Spleen (tissue), 13 donors: ENCODE measurements at places on chromosomes 13 and 19.

DNA sequence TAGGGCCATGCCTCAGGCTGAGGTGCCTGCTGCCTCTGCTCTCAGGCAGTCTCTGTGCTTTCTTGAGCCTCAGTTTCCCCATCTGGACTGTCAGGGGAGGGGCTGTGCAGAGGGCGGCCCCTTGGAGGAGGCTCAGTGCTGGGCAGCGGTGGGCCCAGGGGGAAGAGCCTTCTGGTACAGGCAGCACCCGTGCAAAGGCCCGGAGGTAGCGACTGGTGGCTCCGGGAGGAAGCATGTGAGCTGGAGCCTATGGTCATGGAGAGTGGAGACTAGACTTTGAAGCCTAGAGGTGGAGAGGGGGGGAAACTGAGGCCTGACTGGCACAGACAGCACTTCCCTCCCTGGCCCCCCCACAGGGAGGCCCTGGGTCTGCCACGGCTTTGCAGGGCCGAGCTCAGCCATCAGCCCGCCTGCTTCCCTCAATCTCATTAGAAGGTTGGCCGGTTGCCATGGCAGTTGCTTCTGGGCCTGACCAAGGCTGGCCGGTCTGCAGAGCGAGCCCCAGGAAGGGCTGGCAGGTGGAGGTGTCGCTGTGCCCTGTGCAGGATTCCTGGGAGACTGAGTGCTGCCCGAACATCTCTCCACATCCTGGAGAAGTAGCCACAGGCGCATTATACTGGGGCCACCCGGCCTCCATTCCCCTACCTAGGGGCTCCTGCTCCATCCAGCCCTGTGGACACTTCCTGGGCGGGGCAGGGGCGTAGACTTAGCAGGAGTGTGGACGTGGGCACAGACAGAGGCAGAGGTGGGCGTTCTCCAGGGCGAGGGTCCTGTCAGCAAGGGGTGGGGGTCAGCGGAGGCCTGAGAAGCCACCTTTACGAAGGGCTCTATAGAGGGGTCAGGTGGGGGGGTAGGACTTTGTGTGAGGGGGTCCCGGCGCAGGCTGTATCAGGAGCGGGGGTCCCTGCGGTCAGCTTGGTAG lies 53.2 kb downstream of the CRTC1 start:
- DNase-seq = no peak

DNA sequence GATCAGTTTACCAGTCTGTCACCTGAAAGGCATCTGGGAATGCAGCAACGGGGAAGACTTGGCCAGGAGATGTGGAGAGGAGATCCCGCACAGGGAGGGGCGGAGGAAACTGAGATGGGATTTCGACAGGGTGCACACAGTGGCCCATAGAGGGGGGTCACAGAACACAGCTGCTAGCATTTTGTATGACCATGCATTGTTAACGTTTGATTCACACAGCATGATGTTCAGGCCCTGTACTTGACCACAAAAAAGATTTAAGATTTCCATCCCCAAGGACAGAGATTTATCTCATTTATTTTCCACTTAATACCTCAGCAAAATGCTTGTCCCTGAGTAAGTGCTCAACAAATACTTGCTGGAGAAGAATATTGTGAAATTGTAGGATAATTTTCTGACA lies 63.2 kb downstream of the RAB20 start:
- DNase-seq = no peak

- no peak for DNase-seq
These were observed 24.7 kb upstream of the POP4 start for GRCh38 chr19:29581398-29581797.

GRCh38 chr13:114044486-114044885 lies 70.6 kb upstream of the C13orf46 start:
- no peak for DNase-seq

DNA sequence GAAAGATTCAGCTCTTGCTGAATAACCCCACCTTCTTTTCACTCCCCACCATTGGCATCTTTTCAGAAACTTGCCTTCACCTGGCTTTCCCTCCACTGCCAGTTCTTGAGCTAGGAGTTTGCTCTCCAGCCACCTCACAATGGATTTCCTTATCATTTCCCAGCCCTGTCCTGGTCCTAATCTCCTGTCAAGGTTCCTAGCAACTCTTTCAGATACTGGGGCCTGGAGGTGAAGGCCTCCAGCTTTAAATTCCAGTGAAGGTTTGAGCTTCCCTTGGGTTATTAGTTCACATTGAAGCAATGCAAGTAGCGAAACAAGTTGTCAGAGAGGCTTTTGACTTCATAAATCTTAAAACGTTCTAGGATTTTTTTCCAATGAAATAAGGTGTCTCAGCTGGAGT lies 320.8 kb upstream of the MAB21L1 start:
- no peak for DNase-seq

- no peak for DNase-seq
These were observed 1831.5 kb upstream of the MIR17HG start for GRCh38 chr13:89515948-89516347.

- no peak for DNase-seq
These were observed 2.8 kb downstream of the UBA2 start for GRCh38 chr19:34430738-34431625.

DNA sequence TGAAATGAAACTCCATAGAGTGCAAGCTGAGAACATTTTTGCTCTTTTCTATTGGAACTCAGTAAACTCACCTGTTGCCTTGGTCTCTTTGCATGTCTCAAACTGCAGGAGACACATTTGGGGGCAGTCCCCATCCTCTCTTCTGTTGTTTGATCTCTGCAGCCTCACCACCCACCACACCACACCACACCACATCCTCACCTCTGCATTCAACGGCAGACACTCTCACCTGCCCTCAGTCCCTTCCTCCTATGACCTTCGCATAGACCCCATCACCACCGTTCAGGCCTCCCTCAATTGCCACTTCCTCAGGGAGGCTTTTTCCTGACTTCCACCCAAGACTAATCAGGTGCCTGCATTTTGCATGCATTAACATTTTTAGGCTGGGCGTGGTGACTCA lies 14.4 kb upstream of the TPM4 start:
- DNase-seq = no peak

DNA sequence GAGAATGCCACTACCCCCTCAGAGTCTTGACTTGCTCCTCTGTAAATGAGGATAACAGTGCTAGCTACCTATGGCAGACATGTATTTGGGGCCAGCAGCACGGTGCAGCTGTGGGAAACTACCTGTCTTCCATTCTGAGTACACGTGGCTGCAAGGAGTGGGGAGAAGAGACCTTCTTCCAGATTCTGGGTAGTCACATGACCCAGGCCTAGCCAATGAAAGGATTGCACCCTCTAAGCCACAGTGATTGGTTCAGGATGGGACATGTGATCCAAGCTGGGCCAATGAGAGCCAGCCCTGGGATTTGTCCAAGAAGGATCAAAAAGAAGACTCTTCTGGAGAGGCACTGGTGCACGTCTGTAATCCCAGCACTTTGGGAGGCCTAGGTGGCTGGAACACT lies 5.5 kb downstream of the ZNRF4 start:
- no peak for DNase-seq

- no peak for DNase-seq
These were observed 31.1 kb downstream of the CEACAM8 start for GRCh38 chr19:42563352-42564210.

DNA sequence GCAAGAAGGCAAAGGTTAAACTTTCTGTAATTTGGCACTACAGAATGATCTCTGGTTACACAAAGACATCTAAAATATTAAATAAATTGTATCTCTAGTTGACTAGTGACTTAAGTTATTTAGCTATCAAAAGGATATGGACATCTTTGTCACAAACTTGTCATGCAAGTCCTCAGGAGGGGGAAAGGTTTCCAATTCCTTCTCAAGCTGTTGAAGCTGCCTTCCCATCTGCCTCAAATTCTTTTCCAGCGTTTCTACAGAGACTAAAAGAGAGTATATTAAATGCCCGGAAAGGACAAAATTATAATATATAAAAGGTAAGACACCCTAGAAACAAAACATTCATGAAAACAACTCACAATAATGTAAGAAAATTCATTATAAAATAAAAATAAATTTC lies 324.5 kb downstream of the DIAPH3 start:
- no peak for DNase-seq

- no peak for DNase-seq
These were observed 20.9 kb downstream of the AP2A1 start for GRCh38 chr19:49787746-49788145.

- peak; percentile 85 for DNase-seq
These were observed 1.3 kb downstream of the NECTIN2 start for GRCh38 chr19:44847144-44848035.

GRCh38 chr19:49688531-49689132 lies 762 bp upstream of the ADM5 start:
- no peak for DNase-seq

- DNase-seq = no peak
These were observed 177.3 kb downstream of the TSHZ3 start for GRCh38 chr19:31171936-31172335.

- DNase-seq = no peak
These were observed 63.5 kb upstream of the SERP2 start for GRCh38 chr13:44309794-44310757.

GRCh38 chr13:60032851-60033250 lies 130.9 kb downstream of the DIAPH3 start:
- no peak for DNase-seq

GRCh38 chr19:30228835-30229524 lies 143.2 kb upstream of the ZNF536 start:
- no peak for DNase-seq

GRCh38 chr19:9906475-9907087 lies 29.7 kb downstream of the OLFM2 start:
- no peak for DNase-seq

DNA sequence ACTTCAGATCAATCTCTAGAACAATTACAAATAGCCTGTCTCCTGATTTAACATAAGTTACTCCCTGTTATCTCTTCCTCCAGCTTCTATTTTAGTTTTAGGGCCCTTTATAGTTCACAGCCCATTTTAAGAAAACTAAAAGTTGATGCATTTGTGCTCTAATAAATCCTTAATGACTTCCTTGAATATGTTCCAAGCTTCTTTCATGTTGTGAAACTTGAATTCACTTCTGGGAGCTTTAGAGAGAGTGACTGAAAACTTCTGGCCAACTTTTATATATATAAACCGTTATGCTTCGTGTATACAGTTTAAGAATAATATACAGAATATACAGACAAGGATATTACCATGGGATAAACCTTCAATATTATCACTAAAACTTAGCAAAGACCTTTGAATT lies 366.8 kb downstream of the TBC1D4 start:
- no peak for DNase-seq

GRCh38 chr13:50512474-50513299 lies 330.8 kb downstream of the DLEU7 start:
- DNase-seq = peak; percentile 91

- no peak for DNase-seq
These were observed 730.8 kb downstream of the EFNB2 start for GRCh38 chr13:105804561-105805190.

DNA sequence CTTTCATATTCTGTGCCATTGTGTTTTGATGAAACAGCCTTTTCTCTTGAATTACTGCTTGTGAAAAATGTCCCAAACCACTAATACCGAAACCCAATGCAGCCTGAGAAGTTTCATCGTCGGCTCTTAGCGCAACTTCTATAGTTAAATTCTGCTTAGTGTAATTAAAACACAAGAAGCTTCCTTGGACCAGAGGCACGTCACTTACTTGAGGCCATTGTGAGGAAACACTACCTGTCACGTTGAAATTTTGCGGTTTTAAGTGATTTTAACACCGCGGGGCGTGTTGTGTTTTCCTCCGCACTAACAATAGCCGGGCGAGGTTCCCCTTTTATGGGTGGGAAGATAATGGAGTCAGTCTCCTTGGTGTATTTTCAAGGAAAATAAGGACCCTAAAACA lies 70.9 kb downstream of the GGACT start:
- DNase-seq = no peak

GRCh38 chr13:92158346-92158745 lies 759.9 kb downstream of the GPC5 start:
- no peak for DNase-seq

DNA sequence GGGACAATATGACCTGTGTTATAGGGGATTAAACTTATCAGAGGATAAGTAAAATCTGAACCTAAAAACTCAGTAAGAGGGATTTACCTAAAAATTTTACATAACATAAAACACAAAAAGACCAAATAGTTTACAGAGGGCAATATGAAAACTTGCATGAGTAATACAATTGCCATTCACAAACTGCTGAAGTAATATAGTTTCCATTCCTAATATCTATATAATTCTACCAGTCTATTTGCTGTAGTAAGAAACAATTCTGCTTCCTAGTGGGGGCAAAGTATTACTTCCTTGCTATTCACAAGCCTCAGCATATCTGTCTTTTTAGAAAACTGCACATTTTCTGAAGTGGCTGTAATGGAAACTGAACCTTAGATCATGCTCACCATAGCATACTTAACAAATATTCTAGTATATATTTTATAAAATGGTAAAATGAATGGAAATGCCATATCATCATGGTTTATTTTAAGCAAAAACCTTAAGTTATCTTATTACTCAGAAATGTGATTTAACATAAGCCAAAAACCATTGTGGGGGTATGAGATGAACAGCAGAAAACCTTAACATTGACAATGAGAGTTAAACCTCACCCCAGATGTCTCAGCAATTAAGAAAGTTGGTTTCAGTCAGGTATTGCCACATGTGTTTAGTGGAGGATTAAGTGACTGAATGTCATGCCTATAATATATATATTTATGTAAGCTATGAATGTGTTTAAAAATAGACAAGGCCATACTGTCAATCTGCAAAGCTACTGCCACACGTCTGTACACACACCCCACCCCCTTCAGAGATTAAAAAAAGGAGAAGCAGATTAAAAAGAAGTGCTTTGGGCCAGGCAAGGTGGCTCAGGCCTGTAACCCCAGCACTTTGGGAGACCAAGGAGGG lies 136.8 kb downstream of the MIPEP start:
- DNase-seq = no peak

DNA sequence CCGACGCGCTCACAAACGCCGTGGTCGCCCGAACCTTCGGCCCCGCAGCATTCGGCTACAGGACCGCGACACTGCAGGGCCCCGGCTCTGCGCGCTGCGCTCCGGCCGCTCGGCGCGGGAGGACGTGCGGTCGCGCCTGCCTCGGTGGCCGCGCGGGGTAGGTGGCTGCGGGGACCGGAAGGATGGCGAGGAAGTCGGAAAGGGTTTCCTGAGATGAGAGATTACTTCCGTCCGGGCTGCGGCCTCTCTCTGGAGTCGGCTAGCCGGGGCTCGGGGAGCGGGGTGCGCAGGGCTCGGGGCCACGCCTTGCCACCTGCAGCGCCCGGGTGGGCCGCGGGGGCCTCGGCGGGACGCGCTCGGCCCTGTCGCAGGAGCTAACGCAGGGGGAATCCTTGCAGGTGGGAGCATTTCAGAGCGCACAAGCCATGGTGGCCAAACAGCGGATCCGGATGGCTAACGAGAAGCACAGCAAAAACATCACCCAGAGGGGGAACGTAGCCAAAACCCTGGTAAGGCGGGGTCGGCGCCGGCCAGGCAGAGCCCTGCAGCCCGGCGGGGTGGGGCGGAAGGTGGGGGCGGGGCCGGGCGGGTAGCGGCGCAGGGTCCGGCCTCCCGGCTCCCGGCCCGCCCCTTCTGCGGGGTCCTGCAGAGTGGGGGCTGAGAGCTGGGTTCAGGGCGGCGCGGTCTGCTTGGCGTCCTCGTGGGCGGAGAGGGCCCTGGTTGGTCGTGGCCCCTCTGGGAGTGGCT lies at the start of gene SERP2:
TSS of gene SERP2 (plus strand) at position 224 of the 747 bp plus-strand sequence. CDS start at position 426, 202 bp downstream.
- no peak for DNase-seq

- DNase-seq = no peak
These were observed 29.5 kb upstream of the LDLR start for GRCh38 chr19:11059511-11060358.
